Non-pigmented ciliary epithelial cell (primary cell): ENCODE measurements at places on chromosomes 6 and 20.

DNA sequence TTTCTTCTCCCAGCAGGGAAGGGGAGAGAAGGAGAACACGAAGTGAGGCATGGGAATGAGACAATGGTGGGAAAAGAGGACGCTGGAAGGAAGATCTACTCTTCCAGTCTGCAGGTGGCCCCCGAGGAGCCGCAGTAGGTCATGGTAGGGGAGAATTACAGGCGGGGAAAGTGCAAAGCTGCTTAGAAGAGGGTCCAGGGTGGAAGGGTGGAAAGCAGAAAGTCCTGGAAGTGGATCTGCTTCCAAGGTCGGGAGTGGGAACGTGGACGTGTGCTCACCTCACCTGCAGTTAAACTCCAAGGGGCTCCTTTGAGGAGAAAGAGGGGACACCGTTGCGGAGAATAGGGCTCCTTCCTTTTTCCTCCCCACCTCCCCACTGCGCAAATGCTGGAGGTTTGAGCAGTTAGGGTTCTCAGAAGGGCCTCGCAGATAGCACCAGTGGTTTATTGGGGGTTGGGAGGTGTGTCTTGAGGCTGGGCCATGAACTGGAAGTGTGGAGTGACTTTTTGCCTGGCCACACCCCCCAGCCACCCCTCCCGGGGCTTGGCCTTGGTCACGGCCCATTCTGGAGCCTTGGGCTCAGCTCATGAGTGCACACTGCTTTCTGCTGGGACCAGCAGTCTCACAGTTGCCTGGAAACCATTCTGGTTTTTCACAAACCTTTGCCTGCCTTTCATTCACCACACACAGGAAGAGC is 100.4 kb upstream of the MLN start:
- DNase-seq: no peak

GRCh38 chr6:148317051-148317450 is 25.6 kb upstream of the SASH1 start:
- DNase-seq: no peak

GRCh38 chr6:32604434-32604877 is 14.8 kb upstream of the HLA-DRB1 start:
- DNase-seq: no peak

- DNase-seq: no peak
These were observed 42.4 kb downstream of the TXLNB start for GRCh38 chr6:139249395-139249794.

DNA sequence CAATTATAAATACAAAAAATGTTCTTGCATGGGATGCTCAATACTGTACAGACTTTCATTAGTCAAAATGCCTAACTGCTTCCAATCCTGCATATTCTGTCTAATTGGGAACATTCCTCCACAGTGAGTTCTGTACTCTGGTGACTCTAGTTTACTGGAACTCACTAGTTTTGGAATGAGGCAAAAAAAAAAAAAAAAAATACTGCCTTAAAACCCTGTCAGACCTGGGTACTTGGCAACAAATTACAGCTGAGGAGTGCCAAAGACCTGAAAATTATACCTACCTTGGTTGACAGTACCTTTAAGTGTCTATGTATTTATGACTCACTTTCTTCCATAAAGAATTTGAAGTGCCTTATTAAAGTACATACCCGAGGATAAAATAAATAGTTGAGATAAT is 276.7 kb downstream of the FARS2 start:
- no peak for DNase-seq

DNA sequence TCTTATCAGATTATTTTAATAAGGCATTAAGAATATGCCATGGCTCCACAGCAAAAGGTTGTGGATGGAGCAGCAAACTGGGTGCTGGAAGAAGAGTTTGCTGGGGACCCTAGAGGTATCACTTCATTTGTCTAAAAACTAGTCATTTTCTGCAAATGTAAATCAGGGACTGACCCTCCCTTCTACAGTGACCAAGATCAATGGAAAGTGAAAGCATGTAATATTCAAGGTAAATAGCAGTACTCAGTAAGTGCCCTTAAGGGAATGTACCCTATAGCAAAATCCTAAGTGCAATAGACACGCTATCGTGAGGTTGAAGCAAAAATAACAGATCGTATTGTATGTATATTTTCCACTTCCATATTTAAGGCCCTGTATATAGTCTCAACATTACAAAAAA is 38.7 kb downstream of the TRDN start:
- no peak for DNase-seq

- no peak for DNase-seq
These were observed 175.5 kb upstream of the FOXQ1 start for GRCh38 chr6:1136415-1136774.

DNA sequence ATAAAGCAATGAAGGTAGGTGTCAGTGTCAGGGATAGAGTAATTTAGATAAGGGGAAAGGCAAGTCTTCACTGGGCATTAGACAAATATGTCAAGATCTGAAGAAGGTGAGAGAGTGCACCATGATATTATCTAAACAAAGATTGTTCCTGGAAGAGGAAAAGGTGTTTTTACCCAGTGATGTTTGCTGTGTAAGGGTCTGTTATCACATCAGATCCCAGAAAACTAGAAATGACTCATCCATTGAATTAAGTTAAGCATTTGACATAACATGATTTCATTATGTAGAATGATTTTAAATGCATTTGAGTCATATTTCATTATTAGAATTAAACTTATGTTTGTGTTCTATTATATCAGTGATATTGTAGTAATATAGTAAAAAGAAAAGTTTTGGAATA is 1279.5 kb upstream of the CITED2 start:
- DNase-seq: no peak

DNA sequence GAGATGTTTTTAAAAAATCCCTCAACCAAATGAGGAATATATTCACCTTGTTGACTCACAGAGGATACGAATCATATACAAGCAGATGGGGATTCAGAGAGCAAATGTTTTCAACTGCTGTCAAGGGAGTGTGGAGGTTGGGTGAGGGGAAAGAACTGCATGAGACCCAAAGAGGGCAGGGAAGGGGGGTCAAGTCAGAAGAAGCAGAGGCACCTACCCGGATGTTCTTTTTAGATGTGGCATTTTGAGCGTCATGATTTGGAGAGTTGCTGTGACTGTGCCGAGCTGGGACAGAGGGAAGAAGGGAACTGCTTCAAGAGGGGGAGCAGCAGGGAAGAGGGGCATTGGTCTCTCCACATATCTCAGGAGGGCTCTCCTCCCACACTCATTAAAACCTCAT is 191.3 kb upstream of the PROKR2 start:
- DNase-seq: no peak

- DNase-seq: no peak
These were observed 429 bp downstream of the AMD1 start for GRCh38 chr6:110874880-110875547.

- no peak for DNase-seq
These were observed 25.5 kb downstream of the FAM184A start for GRCh38 chr6:119052987-119053386.

GRCh38 chr20:62898970-62899632 is 27.2 kb downstream of the DIDO1 start:
- DNase-seq: no peak

- DNase-seq: no peak
These were observed 563.1 kb downstream of the TFAP2A start for GRCh38 chr6:9851541-9852380.

DNA sequence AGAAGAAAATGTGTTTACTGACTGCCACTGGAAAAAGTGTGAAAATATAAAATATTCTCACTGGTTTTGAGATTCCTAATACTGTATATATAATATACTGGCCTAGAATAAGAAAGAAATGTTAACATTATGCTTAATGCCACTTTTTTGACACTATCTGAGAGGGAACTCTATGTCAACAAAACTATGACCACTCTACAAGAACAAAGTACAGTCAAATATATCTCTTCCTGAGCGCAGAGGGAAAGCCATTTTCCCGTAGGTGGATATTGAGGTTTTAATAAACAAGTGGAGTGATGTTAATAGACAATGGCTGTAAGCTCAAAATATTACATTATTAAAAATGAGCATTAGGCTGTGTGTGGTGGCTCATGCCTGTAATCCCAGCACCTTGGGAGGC is 24.9 kb downstream of the LYRM4 start:
- DNase-seq: no peak

DNA sequence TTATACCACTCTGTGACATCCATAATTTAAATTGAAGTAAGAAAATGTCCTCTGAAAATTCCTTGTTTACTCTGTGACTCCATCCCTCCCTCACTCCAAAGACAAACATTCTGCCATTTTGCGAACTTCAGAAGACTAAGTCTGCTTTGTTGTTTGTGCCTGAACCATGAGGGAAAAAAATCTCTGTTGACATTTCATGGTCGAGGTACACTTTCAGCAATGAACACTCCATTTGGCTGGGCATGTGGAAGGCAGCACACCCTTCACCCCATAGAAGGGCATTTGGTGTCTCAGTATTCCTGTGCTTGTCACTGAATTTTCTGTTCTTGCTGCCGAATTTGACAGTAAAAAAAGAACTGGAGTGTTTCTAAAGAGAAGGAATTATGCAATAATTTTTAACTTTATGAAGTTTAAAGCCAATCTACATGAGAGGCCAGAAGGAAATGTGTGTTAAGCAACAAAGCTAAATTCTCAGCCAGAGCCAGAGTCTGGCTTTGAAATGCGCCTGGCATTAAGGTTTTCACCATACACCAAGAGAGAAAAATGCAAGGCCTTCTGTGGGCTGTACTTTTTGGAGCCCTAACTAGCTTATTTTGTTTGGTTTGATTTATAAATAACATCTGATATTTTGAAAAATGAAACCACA is 4.7 kb upstream of the PBOV1 start:
- DNase-seq: no peak

DNA sequence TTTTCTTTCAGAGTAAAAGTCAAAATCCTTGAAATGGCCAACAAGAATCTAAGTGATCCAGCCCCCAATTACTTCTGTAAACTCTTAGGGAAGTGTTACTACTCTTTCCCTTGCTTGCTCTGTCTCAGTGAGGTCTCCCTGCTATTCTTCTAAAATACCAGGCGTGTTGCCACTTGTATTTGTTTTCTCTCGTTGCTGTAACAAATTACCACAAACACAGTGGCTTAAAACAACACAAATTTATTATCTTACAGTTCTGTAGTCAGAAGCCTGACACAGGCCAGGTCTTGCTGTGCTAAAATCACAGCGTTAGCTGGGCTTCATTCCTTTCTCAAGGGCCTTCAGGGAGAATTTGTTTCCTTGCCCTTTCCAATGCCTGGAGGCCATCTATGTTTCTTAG is 59.9 kb downstream of the HECA start:
- DNase-seq: no peak

DNA sequence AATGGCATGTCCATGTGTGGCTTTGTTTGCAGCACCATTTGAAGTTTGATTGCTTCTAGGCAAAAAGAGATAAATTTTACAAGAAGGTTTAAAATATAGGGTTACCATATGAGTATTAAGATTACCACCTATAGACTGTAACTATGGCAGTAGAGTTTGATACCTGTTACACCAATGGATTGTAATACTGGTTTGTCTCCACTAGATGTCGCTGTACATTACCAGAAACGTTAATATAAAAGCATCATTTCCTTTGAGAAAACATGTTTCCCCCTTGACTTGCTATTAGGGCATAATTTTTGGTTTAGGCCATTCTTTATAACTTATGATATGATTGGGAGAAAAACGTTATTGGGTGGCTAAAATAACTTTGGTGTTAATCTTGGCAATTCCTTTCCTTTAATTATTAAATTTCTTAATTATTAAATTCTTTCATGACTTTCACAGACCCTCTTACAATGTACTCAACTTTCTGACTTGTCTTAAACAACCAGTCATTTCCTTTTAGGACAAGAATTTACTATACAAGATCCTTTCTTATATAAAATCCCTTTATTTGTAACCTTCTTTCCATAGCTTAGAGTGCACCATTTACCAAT is 42.8 kb downstream of the HLA-DPB1 start:
- peak; percentile 5 for DNase-seq

GRCh38 chr20:57736738-57737347 is 27.0 kb upstream of the PMEPA1 start:
- no peak for DNase-seq

- no peak for DNase-seq
These were observed 33.4 kb downstream of the SNX5 start for GRCh38 chr20:17935186-17935585.

GRCh38 chr20:36507746-36508145 is 33.6 kb upstream of the MYL9 start:
- no peak for DNase-seq

DNA sequence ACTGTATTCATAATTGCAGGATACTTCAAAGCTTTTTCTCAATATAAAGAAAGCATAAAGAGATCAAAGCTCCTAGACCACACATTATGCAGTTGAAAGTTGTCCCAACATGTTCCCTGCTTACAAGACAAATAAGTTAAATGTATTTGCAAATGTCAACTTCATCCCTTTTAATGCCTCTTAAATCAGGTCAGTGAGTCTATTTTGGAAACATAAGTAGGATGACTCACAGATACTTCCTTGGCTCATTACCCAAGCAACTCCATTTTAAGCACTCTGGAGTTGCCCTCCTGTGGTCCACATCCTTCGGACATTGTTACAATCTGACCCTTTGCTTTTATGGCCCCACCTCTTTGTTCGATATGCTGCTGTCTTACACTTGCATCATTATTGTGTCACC is 162.0 kb downstream of the FAXC start:
- no peak for DNase-seq

DNA sequence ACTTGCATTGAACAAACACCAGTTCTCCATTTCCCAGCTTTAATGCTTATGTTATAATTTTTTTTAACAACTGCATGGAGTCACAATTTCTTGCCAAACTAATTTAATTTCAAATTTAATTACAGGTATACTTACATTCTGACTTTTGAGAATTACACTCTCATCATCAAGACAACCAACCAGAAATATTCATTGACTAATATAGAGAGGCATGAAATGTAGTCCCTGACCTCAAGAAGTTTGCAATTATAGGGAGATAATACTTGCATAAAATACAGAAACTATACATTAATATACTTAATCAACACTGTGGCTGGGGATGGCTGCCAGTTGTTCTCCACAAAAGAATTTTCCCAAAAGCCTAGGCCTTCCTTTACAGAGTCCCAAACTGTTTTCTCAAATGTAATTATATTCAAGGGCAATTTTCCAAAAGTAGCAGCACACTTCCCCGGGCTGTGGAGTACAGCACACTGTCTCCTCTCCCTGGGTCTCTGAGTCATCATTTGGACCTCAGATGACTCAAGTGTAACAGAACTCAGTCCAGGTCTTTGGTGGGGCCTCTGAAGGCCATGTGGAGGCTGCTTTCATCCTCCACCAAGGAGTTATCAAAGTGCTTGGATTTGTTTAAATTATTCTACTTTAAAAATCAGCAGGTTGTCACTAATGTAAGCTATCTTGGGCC is 114.1 kb downstream of the KIF16B start:
- peak; percentile 62 for DNase-seq

DNA sequence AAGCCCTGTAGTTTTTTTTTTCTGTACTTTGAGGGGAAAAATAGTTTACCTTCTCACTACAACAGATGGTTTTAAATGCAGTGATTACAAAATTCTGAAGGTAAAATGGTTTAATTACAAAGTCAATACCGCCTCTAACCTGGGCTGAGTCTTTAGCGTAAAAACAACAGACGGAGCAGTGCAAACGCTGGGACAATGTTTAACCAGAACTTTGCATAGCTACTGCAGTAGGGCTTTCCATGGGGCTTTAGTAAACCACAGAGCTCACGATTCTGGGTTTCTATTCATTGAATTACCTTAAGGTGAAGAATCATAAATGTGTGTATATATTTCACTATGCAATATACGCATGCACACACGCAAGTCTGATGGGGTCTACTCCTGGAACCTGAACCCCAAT is 77.9 kb downstream of the RFX6 start:
- no peak for DNase-seq

- no peak for DNase-seq
These were observed 18.2 kb downstream of the KIF25 start for GRCh38 chr6:168015482-168016175.
